Stimulated activated CD4-positive, alpha-beta T cell treated with anti-CD3 and anti-CD28 coated beads, Interleukin-2, amount 100 ng/mL, for 24 hours (primary cell): ENCODE measurements at places on chromosomes 13 and 19.

DNA sequence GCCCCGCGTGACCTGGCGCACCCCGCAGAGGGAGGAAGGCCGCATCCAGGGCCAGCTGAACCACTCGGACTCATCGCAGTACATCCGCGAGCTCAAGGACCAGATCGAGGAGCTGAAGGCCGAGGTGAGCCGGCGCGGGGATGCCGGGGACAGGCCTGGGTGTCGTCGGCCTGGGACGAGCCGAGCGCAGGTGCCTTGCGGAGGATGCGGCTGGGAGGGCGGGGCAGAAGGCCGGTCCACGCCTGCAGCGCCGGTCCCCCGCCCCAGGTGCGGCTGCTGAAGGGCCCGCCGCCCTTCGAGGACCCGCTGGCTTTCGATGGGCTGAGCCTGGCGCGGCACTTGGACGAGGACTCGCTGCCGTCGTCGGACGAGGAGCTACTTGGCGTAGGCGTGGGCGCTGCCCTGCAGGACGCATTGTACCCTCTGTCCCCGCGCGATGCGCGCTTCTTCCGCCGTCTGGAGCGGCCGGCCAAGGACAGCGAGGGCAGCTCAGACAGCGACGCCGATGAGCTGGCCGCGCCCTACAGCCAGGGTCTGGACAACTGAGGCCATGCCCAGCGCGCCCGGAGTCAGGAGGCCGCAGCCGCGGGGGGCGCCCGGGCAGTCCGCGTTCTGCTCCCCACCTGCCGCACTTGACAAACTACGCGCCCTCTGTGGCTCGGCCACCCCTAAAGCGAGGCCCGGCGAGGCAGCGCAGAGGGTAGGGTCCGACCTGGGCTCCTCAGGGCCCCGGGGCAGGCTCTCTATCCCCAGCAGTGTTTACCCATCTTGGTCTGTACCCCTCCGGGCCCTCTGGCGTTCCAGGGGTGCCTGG, 10.8 kb downstream of the PRR36 start:
- peak; percentile 26 for DNase-seq

DNA sequence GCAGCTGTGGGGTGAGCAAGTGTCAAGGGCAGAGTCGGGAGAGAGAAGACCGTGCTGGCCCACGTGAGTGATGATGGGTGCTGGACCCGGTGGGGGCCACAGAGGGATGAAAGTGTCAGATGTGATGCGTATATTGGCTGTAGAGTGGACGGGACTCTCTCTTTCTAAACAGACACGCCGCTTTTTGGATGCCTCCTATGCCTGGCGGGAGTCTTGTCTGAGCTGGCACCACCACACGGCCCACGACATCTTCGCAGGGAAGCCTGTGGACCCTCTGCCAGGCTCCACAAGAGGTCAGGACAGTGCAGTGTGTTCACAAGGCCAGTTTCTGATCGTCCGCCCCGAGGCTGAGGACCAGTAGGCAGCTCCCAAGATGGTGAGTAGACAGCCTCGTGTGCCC, 12.9 kb upstream of the MRI1 start:
- DNase-seq, result no peak

DNA sequence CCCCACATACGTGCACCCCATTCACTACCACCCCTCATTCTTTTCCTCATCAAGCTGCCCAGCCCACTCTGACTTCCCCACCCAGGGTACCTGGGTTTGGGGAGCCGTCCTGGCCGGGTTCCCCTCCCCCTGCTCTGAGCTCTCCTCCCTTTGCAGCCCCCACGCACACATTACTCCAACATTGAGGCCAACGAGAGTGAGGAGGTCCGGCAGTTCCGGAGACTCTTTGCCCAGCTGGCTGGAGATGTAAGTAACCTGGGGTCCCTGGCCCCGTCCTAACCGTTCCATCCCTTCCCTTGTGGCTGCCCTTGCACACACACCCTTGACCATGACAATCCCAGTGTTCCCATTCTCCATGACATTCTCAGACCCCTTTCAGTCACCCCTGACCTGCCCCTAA, 2.6 kb downstream of the CAPNS1 start:
- DNase-seq, result no peak

DNA sequence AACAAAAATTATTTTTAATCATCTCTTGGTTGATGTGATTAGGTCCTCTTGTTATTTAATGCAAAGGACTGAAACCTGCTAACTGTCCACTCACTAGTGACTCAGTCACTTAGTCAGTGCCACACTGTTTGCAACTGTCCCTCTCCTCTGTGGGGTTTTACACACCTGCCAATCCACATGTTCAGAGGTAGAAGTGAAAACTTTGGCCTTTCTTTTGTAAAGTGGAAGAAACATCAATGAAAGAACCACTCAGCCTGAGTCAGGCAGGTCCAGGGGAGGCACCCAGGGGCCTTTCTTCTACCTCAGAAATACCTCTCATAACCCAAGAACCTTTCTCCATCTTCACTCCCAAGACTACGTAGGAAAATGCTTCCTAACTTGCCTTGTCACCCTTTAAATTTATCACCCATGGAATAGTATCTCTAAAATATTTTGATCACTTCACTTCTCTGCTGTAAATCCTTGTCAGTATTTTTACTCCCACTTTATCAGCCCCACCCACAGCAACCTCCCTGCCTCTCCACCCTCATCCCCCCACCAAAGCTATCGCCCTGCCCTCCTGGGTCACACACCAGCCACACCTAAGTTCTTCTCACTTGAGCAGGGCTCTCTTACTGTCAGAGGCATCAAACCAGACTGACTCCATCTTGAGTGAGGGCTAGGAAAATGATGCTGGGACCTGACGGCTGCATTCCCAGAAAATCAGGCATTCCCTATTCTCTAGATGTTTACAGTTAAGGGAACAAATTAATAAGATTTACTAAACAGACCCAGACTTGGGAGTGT, 29.6 kb upstream of the EEF1AKMT1 start:
- DNase-seq, result no peak

- no peak for DNase-seq
These were observed 792.1 kb upstream of the SPRY2 start for GRCh38 chr13:81133066-81133465.

GRCh38 chr13:28410096-28410495, 84.8 kb downstream of the FLT1 start:
- DNase-seq, result no peak

DNA sequence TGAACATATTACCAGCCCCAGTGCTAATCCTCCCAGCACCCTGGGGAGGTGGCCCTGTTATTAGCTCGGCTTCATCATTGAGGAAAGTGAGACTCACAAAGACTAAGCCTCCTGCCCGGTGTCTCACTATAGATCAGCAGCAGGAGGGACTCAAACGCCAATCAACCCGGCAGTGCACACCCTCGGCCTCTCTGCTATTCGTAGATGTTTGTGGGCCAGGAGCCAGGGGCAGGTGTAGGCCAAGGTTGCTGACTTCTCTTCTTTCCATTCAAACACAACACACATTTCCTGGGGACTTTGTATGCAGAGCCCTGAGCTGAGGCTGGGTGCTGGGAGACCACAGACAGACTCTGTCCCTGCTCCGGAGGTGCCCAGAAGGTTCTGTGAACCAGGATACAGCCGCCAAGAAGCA, 9.4 kb upstream of the SBK3 start:
- DNase-seq, result no peak

DNA sequence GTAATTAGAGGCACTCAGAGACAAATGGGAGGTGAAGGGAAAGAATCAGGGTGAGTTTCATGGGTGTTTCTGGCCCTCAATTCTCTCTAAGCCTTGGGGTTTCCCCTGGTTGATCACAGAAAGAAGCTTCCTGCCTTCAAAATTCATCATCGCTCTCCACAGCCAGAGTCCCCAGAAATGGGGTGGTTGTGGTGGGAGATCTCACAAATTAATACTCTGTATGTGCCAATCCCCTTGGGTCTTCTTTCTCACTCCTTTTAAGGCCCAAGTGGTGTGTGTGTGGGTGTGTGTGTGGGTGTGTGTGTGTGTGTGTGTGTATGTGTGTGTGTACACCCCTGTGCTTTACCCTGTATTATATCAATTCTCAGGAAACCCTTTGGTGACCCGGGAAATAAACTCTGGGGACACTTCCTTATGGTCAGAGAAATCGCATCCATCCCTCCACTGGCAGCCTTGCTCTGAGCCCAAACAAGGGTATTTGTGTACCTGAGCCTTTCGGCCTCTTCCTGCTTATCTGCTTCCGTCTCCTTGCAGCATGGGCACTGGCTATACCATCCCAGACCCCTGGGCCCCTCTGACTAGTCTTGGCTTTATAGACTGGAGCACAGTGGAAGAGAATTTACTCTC, 2.8 kb upstream of the FCGBP start:
- peak; percentile 33 for DNase-seq

DNA sequence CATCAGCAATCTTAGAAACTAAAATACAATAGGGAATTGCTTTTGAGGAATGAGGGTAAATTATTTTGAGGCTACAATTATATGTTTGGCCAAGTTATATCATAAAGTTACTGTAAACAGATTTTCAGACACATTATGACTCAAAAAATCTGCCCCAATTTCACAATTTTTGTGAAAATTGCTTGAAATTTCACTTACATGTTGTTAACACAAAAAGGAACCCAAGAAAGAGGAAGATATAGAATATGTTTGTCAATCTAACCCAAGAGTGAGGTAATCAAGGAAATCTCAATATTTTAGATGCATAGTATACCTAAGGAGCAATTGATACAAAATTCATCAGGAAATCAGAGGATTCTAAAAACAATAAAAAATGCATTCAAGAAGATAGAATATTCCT, 73.9 kb upstream of the FNDC3A start:
- no peak for DNase-seq

DNA sequence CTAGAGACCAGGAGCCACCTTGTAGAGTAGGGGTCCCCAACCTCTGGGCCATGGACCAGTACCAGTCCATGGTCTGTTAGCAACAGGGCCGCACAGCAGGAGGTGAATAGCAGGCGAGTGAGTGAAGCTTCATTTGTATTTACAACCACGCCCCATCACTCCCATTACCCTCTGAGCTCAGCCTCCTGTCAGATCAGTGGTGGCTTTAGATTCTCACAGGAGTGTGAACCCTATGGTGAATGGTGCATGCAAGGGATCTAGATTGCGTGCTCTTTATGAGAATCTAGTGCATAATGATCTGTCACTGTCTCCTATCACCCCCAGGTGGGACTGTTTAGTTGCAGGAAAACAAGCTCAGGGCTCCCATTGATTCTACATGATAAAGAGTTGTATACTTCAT, 303.6 kb downstream of the KCNRG start:
- no peak for DNase-seq

GRCh38 chr13:95304453-95304852, 3.2 kb upstream of the ABCC4 start:
- DNase-seq, result no peak

DNA sequence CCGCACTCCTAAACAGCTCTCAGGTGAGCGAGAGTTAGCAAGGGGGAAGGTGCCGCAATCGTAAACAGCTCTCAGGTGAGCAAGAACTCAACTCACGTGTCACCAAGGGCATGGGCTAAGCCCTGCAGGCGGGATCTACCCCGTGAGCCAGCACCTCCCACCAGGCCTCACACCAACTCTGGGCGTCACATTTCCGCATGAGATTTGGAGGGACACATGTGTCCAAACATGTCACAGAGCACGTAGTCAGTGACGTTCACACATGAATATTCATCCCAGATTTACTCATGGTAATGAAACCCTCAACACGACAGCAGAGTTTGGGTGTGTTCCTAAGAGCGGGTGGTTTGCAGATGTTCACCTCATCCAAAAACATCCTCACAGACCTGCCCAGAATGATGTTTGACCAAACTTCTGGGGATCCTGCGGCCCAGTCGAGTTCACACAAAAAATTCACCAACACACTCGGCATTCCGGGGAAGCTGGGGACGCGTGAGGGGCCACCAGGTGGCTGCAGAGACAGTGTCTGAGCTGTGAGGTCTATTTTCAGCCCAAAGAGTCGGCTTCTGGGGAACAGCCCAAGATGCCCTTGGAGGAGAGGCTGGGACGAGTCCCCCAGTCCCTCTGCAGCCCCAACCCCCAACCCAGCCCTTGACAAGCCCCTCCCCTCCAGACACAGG, 19.6 kb downstream of the C2CD4C start:
- no peak for DNase-seq

DNA sequence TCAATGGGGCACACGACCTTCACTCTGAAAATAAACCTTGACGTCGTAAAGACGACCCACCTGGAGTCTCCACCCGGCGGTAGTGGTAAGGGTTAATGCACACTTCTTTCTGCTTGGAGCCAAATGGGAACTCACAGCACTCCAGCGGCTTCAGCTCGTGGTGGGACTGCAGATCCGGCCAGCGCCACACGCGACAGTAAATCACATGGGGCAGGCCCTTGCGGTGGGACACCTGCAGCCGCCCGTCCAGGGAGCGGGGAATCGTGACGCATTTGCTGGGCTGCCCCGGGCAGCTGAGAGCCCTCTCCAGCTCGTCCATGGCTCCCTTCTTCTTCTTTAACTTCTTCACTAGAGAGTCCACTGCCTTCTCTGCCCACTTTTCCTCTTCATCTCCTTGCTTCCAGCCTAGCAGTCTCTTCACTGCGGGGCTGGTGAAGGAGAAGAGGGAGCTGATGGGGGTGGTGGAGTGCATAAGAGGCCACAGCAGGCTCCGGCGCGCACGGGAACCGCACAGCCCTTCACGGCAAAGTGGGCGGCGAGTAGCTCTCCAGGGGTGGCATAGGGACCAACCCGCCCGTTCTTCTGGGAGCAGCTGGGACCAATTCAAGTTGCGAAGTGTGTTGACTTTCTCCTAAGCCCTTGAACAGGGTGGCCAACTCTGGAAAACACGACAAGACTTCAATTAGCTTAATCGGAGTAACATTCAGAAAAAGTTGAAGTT, 40.7 kb downstream of the SMAD9 start:
- DNase-seq, result no peak

DNA sequence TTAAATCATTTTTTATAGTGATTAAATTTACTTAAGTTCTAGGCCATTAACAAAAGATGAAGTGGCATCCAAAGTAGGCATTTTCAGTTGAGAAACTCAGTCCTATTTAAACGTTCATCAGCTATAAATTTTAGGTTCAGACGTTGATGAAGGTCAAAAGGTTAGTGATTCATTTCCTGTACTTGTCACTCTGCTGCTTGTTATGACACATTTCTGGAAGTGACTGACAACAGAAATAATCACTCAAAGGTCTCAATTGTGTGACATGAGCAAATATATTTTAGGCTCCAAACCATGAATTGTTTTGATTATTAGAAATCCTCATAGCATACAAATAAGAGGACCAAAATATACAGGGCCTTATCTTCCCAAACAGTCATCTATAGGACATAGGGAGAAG, 10.3 kb upstream of the EDNRB start:
- DNase-seq, result no peak
